ENCODE measurements at places on chromosomes 13 and 19.

GRCh38 chr19:16571283-16571682 lies 932 bp downstream of the SLC35E1 start:
- DNase-seq = no peak

DNA sequence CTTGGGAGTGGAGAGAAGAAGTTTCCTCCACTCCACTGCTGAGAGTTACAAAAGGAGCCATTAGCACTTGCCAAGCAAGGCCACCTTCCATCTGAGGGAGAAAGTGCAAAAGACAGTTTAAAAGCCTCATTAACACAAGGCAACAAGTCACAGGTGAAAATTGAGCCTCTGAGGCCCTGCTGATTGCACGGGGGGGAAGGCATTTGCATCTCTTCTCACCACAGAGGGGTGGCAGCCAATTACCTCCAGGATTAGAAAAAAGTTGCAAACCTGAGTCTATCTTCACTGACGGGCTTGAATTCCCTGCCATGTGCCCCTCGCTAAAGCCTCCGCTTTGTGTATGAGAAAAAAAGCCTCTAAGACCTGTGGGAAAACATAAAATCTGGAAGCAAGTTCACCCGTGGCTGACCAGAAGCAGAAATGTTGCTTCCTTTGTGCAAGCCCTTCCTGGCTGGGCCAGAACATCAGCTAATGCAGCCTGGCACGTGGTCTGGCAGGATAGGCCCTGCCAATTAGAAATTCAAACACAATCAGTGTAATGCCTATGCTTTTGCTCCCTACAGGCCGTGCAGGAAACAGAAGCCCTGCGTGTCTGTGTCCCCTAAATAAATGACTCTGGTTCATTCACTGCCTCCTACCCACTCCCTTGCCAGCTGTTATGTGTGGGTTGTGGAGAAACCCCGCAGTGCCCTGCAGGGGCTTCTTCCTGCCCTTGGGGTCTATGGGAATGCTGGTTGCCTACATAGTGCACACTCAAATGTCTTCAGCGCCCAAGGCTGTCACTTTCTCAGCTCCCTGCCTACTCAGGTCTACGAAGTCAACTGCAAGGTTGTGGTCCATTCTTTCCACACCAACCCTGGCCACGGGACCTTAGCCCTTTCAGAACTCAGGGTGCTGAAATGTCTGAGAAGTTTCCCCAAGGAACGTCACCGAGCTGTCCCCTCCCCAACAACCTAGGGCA lies 150.2 kb downstream of the UQCRFS1 start:
- no peak for DNase-seq

- DNase-seq = no peak
Measured at GRCh38 chr13:39107561-39107960, 69.3 kb downstream of the NHLRC3 start.

GRCh38 chr13:110664673-110665072 lies 41.2 kb downstream of the CARS2 start:
- no peak for DNase-seq

DNA sequence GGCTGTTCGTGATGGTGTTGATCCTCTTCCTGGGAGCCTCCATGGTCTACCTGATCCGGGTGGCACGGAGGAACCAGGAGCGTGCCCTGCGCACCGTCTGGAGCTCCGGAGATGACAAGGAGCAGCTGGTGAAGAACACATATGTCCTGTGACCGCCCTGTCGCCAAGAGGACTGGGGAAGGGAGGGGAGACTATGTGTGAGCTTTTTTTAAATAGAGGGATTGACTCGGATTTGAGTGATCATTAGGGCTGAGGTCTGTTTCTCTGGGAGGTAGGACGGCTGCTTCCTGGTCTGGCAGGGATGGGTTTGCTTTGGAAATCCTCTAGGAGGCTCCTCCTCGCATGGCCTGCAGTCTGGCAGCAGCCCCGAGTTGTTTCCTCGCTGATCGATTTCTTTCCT lies 12.2 kb upstream of the C19orf33 start:
- DNase-seq = peak; percentile 87

DNA sequence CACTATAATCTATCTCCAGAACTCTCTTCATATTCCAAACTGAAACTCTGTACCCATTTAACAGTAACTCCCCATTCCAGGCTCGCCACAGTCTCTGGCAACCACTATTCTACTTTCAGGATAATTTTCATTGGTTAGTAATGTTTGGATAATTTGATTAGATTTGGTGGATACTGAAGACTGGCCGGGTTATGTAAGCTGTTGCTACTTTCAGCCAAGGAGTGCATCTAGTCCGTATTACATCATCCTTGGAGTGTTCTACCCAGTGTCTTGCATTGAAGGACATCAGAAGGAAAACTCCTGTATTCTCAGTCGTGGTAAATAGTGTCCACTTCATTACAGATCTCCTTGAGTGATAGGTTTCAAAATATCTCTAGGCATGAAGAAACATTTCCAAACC lies 60.5 kb downstream of the PCCA start:
- DNase-seq = no peak
